ENCODE measurements at places on chromosomes 11 and 22.

DNA sequence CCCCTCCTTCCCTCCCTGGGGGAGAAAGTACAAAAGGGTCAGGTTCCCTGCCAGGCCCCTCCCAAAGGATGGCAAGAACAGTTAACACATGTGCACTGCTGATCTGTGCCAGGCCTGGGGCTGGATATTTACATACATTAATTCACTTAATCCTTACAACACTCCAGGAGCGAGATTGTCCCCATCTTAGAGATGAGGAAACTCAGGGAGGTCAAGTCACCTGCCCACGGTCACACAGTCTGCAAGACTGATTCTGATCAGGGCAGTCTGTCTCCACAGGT, 36.5 kb downstream of the NECTIN1 start:
- no peak for DNase-seq

DNA sequence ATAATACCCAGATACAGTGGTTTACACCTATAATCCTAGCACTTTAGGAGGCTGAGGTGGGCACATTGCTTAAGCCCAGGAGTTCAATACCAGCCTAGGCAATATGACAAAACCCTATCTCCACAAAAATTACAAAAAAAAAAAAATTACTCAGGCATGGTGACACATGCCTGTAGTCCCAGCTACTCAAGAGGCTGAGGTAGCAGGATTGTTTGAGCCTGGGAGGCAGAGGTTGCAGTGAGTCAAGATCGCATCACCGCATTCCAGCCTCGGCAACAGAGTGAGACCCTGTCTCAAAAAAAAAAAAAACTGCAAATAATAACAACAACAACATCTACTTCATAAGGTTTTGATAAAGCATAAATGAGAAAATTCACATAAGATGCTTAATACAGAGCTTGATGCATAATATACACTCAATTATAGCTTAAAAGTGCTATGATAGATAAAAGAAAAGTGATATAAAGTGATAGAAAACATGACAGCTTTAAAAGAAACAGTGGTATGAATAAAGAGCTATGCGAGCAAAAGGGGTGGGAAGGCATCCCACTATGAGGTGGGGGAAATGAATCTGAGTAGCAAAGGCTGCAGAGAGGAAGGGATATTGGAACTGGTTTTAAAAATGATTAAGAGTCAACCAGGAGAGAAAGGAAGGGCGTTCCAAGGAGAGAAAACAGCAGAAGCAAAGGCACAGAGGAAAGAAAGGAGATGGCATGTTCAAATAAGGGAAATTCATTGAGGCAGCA, 197.6 kb downstream of the KIF18A start:
- no peak for DNase-seq

DNA sequence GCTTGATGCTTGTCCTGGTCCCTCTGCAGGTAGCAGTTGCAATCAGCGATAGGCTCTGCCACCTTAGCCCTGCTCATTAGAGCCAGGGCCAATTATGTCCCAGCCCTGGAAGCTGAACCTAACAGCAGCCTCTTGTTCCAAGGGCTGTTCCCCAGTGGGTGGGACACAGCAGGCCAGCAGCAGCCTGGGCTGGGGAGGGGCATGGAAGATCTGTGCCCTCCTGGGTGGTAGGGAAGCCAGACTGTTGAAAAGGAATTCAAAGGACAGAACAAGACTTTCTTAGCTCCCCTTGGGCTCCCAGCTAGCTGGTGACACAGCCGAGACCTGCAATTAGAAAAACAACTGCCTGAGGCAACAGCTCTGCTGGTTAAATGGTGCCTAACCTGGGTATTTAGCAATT, 17.4 kb downstream of the DRD2 start:
- peak; percentile 88 for DNase-seq

DNA sequence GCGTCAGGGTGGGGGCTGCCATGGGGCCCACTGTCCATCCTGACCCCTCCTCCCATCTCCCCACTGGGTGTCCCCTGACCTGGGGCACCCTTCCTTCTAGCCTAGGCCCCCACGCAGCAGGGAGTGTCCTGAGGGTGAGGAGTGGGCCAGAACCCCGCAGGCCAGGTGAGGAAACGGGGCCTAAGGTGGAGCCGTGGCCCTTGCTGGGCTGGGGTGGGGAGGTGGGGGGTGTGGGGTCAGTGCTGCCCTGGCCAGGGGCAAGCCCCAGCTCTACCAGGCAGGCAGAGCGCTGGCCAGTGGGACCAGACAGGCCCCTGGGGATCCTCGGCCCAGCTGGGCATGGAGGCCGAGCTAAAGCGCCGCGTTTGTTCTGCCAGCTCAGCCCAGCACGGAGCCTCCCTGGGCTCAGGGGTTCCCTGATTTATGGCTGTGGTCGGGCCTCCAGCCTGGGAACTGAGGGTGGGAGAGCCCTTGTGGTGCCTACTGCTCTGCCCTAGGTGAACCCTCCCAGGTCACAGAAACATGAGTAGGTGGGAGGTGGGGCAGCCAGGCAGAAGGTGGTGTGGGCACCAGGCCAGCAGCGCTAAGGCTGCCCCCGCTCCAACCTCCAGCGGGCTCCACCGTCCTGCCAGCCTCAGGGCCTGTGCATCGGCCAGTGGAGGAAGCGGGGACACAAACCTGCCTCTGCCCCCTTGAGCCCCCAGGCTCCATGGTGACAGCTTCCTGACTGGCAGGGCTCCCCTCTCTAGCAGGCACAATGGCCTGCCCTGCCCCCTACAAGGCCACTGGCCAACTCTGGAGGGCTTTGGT, 22.4 kb downstream of the TRMU start:
- no peak for DNase-seq

- no peak for DNase-seq
Measured at GRCh38 chr11:77039491-77040400, 5.5 kb downstream of the B3GNT6 start.

- no peak for DNase-seq
Measured at GRCh38 chr22:40603088-40603605, 33.4 kb downstream of the MRTFA start.

GRCh38 chr11:13207665-13208594, 69.7 kb upstream of the BMAL1 start:
- peak; percentile 29 for DNase-seq

DNA sequence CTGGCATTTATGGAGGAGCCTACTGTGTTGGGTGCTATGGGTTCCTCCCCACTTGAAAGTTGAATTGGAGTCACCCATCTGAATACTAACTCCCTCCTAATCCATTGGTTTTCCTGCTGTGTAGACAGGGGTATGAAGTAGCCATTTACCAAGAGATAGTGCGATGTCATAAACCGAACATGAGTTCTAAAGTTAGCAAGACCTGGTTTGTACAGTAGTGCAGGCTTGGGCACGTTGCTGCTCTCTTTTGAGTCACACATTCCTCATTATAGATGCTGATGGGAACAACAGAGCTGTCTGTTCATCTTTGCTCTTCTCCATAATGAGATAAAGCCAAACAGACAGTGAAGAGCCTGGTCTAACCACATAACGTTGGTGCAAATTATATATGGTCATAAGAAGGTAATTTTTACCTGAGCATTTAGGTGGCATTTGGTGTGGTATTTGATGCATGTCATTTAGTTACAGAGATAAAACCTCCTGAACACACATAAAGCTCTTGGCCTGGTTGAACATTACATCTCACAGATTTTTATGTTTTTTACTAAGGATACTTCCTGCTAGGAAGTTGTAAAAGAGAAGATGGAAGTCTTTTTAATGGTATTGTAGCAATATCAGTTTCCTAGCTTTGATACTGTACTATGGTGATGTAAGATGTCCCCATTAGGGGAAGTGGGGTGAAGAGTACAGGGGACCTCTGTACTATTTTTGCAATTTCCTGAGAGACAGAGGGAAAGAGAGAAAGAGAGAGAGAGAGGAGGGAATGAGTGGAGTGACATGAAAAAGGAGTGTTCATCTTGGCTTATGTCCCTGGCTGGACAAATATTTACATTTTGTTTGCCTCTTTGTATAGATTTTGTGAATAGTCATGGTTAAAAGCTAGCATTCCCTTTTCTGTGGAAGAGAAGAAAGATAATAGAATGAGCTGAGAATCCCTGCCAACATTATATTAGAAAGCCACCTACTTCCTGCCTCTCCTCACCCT, 27.9 kb downstream of the GRAP2 start:
- no peak for DNase-seq

GRCh38 chr11:16856022-16856471, 117.6 kb downstream of the C11orf58 start:
- no peak for DNase-seq

DNA sequence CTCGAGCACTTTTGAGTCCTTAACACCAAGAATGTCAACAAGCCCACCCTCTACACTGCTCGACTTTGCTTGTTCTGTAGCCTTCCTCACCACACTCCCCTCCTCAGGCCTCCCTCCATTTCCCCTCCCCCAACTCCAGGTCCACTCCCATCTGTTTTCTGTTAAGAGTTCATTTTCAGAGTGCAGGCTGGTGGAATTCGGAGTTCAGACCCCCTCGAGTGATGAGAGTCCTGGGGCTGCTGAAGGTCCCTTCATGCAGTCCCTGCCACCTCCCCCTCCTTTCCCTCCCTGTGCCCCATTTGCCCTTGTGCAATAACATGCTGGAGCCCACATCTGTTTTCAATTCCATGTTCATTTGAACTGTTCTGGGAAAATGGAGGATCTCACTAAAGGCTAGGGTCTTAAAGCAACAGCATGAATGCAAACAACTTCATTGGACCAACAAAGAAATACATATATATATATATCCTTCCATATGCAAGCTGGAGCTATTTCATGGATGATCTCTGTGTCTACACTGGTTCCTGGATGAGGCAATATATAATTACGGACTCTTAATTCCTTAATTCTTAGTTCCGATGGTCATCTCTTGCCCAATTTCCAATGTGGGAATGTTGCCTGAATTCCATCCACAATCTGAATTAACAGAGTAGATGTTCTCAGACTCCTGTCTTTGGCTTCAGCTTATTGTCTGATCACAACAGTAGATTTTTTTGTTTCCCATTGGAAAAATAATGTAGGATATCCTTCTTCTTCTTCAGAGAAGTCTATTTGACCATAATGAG, 340.4 kb downstream of the ETS1 start:
- no peak for DNase-seq

GRCh38 chr22:34976474-34976873, 89.5 kb upstream of the ISX start:
- no peak for DNase-seq

GRCh38 chr11:117281869-117282268, 9.3 kb upstream of the BACE1-AS start:
- DNase-seq = no peak

- DNase-seq = no peak
Measured at GRCh38 chr22:47158457-47158856, 396.0 kb downstream of the TBC1D22A start.

DNA sequence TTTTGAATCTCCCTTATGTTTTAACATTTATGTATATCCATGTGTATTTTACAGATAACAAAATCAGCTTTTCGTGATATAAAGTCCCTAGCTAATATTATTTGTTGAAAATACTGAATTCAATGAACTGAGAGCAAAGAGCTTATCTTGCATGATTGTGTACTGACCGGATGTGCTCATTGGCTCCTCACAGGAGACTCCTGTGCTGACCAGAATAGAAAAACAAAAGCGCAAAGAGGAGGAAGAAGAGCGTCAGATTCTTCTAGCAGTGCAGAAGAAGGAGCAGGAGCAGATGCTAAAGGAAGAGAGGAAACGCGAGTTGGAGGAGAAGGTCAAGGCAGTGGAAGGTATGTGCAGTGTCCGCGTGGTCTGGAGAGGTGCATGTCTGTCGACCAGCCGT, 39.4 kb upstream of the SLC25A18 start:
- no peak for DNase-seq
